ENCODE measurements at places on chromosomes 6 and 20. TPM values are rescaled to one million over a fixed set of nuclear protein-coding genes. Genes with fewer than 3 reads are reported as not detected.

Gene HTR1B
- total RNA-seq, result not detected

Gene SLC17A9
- 0.81 TPM for total RNA-seq

Gene GABRR1
- total RNA-seq, result not detected

Gene STMND1
- total RNA-seq, result not detected

Gene ARMC12
- total RNA-seq, result not detected

All from cardiac ventricle fibroblast (primary cell).